ENCODE measurements at places on chromosomes 1 and 21.

GRCh38 chr1:87450615-87451209 lies 122.0 kb downstream of the LMO4 start:
- DNase-seq: peak; percentile 4

DNA sequence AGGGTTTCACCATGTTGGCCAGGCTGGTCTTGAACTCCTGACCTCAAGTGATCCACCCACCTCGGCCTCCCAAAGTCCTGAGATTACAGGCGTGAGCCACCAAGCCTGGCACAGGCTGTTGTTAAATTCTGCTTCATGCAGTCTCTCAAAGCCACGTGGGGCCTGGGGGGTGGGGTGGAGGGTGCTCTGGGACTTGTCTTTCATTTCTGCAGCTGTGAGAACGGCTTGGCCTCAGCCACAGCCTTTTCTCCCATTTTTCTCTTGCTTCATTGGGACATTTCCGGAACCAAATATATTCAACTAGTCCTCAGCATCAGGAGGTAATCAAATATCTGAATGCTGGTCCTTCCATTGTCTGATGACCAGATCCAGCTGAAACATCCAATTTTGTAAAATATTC lies 27.6 kb upstream of the KCNE2 start:
- no peak for DNase-seq

DNA sequence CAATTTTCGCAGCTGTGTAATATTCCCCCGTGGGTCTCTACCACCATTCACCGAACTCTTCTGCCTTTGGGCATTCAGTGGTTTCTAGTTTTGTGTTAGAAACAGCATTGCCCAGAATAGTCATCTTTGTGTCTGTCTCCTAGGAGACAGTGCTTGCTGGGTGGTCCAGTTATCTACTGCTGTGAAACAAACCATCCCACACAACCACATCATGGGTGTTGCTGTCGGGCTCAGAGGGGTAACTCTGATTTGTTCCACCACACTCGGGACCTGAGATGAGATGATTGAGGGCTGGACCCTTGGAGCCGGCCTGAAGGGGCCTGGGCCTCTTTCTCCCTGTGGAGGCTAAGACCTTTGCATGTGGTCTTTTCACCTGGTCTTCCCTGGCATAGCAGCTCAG lies 427.2 kb upstream of the VAMP3 start:
- DNase-seq: no peak

DNA sequence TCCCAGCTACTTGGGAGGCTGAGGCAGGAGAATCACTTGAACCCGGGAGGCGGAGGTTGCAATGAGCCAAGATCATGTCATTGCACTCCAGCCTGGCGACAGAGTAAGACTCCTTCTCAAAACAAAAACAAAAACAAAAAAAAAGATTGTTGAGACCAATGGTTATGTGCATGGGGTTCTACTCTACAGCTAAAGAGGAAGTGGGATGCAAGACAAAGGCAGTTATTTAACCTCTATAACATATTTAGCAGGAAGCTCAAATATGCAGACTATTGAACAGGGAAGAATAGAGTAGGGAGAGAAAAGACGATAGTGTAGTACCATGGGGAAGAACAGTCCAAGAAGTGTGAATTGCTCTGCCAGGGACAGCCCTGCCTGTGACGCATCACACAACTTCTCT lies 227.7 kb downstream of the SMYD3 start:
- DNase-seq: no peak

GRCh38 chr1:21115098-21115760 lies 61.5 kb downstream of the EIF4G3 start:
- DNase-seq: no peak

DNA sequence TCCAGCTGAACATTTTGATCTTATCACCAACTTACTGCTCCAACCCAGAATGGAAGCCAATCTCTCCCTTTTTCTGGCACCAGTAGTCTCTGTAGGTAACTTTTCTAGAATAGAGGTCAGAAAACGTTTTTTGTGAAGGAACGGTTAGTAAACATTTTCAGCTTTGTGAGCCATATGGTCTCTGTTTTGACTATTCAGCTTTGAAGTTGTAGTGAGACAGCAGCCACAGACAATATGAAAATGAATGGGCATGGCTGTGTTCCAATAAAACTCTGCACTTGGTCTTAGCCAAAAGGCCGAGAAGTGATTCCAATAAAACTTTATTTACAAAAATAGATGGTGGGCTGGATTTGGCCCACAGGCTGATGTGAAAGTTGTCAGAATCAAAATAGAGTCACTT lies 28.9 kb downstream of the MAP10 start:
- no peak for DNase-seq

DNA sequence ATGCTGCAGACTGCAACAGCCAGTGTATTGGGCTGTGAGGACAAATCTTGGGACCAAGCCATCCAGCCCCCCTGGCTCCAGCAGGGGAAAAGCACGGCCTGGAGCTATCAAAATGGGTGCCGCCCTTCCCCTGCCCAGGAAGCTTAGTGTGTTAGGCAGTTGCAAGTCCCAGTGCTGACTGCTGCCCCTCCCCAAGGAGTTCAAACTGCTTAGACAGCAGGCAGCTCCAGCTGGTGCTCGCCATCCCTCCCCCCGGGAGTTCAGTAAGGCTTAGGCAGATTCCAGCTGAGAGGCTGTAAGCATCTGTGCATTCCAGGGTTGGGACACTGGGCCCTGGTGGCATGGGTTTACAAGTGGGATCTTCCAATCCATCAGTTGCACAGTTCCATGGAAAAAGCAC lies 579.6 kb upstream of the NR5A2 start:
- DNase-seq: no peak

DNA sequence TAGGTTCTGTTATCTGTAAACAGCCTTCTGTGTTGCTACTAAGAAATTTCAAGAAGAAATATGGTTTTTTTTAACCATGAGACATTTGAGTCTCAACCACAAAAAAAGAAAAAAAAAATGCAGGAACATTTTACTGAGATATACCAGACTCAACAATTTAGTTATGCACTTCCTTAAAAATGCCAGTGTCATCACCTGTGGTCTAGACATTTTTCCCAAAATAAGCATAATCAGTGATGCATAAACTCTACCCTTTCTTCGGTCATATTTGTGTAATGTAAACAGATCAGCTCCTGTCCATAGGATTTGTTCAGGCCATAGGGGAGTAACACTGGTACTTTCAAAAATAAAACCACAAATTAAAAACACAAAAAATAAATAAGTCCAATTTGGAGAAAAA lies 122.6 kb upstream of the TNFSF4 start:
- no peak for DNase-seq

DNA sequence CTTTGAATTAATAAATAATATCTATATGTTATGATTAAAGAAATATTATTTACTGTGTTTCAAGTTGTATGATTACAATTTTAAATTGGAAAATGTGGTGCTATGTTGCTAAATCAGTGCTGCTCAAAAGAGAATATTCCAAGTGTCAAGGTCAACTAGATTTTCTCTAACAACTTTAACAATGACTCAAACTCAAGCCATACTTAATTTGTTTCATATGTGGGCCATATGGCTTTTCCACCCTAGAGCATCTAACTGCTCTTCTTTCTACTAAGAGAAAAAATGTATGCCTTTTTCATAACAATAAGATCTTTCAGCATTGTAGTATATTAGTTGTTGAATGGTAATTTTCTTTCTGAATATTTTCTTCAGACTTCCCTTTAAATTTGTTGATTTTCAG lies 8.3 kb upstream of the SYT14 start:
- no peak for DNase-seq

GRCh38 chr1:47436979-47437446 lies 831 bp upstream of the FOXD2 start:
- no peak for DNase-seq

DNA sequence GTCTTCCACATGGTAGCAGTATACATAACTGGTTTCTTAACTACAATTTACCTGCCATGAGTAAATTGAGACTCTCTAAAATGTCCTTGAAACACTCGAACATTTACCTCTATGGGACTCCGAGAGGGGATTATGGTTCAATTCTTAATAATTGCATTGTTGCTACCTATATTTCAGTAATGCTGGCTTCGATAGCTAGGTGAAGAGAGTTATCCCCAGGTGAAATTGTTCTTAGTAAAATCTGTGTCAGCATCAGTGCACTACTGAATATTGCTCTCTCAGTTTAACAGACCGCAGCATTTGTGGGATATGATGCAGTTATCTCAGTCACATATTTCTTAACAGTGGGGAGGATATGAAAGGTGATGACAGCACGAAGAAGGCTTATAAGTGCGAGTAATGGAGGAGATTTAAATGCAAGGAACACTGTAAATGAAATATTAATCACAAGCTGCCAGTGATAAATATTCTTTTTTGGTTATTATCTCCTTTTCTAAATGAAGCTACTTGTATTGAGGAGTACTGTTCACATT lies 801.9 kb downstream of the BRINP3 start:
- no peak for DNase-seq

- no peak for DNase-seq
Measured at GRCh38 chr1:87044424-87044823, 130.0 kb downstream of the HS2ST1 start.

GRCh38 chr1:167627865-167628641 lies 2.0 kb upstream of the RCSD1 start:
- peak; percentile 41 for DNase-seq

DNA sequence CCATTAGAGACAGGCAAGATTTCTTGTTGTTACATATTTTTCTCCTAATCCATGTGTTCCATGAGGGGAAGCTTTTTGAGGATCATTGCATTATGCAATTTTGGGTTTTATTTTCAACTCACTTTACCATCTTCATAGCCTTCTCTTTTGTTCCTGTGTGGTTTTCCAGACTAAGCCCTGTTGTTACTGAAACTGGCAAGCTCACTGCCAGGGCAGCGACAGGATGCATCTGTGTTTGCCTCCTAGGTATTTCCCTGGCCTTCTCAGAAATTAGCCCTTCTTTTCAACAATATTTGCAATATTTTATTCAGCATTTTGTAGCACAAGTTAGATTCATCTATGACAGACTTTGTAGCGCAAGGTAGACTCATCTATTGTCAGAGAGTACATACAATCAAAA lies 134.2 kb upstream of the CYYR1 start:
- no peak for DNase-seq

GRCh38 chr21:17780539-17780938 lies 38.6 kb downstream of the C21orf91 start:
- no peak for DNase-seq

DNA sequence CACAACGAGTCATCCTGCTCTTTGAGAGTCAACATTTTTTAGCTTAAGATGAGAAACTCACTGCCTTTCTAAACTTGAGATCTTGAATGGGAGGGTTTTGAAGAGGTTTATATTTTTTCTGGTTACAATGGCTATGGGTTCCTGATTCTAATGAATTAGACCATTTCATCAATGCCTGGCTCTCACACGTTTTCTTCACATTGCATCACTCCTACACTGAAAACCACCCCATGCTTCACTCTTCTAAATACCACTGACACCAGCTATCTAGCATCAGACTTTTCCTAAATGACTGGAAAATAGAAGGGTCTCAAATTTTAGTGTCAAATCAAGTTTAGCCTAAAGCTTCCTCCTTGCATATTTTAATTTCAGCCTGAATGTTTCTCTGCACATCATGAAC lies 606.1 kb upstream of the USP24 start:
- no peak for DNase-seq

DNA sequence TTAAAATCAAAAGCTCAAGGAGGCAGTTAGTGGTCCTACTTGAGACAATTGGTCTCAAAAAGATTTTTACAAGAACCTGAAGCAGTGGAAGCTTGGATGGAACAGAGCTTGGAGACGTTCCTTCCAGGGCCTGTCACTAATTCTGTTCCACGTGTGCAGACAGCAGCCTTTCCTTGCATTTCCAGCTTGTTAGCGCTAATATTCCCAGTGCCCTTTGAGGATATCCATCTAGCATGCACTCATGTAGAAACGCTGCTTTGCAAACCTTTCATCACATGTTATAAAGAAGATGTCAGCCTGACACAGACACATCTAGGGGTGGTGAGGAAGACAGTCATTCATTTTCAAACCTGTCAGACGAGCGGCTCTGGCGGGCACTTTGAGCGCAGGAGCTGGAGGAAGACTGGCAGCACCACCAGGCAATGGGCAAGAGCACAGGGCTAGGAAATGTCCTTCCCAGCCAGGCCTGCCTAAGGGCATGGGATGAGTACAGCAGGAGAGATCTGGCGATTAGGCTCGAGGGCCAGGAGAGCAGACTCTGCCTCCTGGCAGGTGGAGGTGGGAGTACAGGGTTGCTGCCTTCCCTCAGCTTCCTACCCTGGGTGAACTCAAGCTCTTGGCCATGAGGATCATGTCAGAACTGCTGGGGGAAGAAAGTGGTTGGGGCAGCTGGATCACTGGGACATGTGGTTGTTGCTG lies 55.5 kb downstream of the CASQ2 start:
- DNase-seq: no peak

GRCh38 chr1:36323636-36324352 lies at the start of gene EVA1B:
Gene EVA1B (minus strand): TSS chr1:36323645. CDS start chr1:36323037, 608 bp downstream.
- no peak for DNase-seq

DNA sequence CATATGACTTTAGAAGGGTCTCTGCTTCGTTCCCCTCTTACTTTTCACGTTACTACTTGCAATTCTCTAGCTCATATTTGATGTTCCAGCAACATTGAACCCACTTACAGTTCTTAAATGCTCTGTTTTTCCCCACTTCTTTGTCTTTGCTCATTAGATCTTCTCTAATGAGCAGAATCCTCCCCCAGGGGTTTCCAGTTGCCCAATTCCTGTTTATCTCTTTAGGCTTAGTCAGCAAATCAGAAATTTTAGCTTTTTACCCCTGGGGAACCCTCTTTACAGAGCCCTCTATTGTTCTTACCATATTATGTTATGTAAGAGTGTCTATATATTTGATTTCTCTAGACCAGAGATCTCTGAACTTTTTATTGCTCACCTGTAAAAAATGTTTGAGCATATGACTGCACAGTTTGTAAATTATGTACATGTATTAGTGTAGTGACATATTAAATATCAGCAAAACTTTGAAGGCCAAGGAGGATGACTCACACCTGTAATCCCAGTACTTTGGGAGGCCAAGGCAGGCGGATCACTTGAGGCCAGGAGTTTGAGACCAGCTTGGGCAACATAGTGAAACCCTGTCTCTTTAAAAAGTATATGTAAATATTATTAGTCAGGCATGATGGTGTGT lies 71.4 kb downstream of the FNBP1L start:
- no peak for DNase-seq

- DNase-seq: no peak
Measured at GRCh38 chr1:174828264-174828663, 171.5 kb upstream of the CACYBP start.

GRCh38 chr1:54816130-54816529 lies 15.0 kb upstream of the TTC22 start:
- DNase-seq: no peak

DNA sequence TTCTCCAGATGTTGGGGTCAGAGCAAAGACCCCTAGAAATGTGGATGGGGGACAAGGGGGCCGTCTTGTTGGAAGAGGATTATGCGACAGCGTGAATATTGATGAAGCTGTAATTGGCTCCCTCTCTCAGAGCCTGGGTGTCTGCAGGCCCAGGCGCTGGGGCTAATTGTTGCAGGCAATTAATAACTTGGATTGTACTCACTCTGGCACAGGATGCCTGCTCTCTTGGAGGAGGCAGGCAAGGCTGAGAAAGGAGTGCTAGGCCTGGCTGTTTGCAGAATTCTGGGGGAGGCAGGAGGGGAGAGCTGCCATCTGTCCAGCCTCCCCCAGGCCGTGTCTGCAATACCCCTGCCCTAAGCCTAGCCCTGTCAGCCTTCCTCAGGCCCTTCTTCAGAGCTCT lies 4.1 kb upstream of the DISP3 start:
- no peak for DNase-seq

GRCh38 chr1:154943649-154944400 lies 7.3 kb upstream of the PMVK start:
- DNase-seq: no peak

Data from stimulated activated CD8-positive, alpha-beta memory T cell treated with anti-CD3 and anti-CD28 coated beads, Interleukin-2, amount 100 ng/mL, for 1 hour (primary cell).